ENCODE measurements at places on chromosomes 16 and 17.

- no peak for DNase-seq
These were observed 7.1 kb downstream of the KRT13 start for GRCh38 chr17:41498276-41498675.

GRCh38 chr17:60134396-60135150 lies 15.2 kb upstream of the CA4 start:
- peak; percentile 38 for DNase-seq

DNA sequence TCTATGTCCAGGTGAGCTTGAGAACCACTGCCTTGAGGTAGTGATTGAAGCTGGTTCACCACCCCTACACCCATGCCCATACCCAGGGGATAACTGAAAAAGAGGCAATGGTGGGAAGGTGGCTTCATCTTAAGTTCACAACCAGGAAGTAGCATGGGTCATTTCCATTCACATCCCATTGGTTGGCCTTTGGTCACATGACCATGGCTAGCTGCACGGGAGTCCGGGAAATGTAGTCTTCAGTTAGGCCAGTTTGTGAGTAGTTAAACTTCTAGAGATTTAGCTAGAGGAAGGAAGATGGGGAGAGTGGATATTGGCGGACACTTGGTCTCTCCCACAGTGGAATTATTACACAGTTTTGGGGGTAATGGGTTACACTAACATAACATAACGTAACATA lies 92.9 kb downstream of the RGS9 start:
- DNase-seq, result no peak

DNA sequence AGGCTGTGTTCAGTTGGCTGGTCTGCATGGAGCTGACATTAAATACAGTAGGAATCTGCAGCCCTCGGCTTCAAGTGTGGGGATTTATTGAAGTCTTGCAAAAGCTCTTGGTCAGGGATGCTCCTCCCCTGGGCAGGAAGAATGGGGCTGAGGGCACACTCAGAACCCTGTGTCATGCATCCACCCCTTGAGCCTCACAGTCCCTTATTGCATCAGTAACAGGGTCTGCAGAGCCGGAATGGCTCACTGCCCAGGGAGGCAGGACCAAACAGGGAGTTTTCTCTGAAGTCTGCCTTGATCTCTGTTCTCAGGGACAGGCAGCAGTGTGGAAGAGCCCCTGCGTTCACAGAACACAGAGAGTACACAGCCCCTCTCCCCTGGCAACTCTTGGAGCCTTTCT lies 216.8 kb downstream of the ENGASE start:
- DNase-seq, result no peak

DNA sequence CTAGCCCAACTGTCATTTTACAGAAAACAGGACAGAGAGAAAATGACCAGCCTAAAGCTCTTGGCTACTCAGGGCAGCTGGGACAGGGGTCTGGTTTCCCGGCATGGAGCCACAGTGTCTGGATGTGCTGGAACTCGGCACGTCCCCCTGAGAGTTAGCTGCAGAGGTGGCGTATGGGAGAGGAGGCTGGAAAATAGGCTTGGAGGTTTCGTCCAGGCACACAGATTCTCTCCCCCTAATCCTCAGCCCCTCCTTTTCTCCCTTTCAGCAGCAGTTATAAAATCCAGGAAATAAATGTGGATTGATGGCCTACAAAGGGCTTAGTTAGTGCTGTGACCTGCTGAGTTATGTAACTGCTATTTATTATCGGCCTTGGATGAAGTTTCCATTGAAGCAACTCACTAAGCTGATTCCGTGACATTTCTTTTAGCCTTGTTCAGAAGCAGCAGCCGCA lies 89.5 kb upstream of the TOB1 start:
- no peak for DNase-seq

GRCh38 chr16:88753602-88754001 lies 31.4 kb downstream of the PIEZO1 start:
- DNase-seq, result no peak

- no peak for DNase-seq
These were observed 13.2 kb upstream of the NAGLU start for GRCh38 chr17:42522798-42523278.

DNA sequence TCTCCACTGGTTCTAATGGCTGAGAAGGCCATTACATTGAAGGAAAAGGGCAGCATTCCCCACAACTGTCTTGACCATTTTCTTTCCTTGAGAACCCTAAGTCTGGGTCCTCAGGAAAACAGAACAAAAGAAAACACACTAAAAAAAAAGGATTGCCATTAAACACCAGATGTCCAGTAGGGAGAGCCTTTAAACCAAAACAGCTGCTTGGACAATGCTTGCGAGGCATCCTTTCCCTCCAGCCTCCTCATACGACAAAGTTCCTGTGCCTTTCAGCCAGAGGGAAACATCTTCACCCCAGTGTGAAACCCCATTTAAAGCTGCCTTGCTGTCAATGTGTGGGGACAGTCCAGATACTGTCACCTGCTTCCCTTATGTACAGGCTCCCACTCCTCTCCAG lies 74.3 kb downstream of the MMD start:
- no peak for DNase-seq

- DNase-seq, result no peak
These were observed 46.1 kb upstream of the ANKFY1 start for GRCh38 chr17:4309897-4310296.

DNA sequence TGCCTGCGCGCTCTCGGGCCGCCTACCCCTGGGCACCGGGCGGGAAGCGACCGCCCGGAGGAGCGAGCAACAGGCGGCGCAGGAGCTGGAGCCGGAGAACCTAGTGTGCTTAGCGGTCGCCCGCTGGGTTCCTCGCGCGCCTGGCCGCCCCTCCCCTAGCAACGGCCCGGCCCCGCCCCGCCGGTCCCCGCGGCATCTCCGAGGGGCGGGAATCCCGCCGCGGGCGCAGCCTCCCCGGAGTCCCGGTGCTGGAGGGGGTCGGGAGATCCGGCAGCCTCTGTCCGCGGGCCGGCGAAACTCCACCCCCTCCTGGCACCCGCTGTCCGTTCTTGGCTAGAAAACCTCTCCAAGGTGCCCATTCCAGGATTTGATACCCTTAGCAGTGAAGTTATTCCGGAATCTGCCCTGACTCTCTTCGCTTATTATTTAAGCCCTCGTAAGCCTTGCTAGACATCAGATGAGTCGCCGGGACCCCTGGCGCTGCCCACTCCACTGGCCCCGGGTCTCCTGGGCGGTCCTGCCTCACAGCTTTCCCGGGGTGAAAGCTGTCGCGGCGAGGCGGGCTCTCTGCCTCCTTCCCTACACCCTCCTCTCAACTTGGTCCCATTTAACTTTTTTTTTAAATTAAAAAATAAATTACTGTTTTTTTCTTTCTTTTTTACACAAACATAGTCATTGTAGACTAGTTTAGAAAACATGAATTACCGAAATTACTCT lies at the start of gene RPRML:
Gene RPRML, minus strand, starts transcription at position 107 of the 717 bp plus-strand sequence. CDS start 246 bp downstream, outside the sequence.
- peak; percentile 30 for DNase-seq

DNA sequence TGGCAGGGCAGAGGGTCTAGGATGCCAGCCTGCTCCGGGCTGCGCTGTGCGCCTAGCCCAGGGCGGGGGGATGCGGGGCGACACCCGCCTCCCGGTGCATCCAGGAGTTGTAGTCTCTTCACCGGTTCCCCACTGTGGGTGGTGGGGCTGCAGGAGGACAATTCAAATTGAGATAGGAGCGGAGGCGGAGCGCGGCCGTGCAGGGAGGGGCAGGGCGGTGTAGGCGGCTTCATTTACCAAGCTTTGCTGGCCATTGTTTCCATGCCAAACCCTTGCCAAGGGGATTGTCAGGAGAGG lies 2047.4 kb downstream of the TP53TG3F start:
- no peak for DNase-seq

DNA sequence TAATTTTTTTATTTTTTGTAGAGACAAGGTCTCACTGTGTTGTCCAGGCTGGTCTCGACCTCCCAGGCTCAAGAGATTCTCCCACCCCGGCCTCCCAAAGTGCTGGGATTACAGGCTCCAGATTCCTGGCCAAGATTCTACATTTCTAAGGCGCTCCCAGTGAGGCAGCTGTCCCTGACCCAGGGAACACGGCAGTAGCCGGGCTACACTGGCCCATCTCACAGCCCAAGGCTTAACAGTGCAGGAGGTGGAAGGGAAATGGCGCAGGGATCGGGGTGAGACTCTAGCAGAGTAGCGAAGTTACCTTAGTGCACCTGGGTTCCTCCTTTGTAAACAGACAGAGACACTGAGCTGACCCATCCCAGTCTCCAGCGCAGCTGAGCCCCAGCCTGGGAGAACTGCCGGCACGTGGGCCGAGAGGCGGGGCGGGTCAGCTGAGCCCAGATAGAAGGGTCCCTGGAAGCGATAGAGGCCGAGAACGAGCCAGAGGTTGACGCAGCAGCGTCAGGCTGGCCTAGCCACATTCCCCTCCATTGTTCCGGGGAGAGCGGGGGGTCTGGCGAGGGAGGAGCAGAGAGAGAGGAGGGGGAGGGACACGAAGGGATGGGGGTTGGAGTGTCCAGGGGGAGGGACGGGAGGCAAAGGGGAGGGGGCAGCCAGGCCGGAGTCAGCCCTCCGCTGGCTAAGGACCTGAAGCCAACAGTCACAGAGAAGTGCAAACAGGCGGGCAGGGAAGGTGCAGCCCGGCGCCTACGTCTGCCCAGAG lies 2.5 kb downstream of the CARHSP1 start:
- DNase-seq, result no peak

DNA sequence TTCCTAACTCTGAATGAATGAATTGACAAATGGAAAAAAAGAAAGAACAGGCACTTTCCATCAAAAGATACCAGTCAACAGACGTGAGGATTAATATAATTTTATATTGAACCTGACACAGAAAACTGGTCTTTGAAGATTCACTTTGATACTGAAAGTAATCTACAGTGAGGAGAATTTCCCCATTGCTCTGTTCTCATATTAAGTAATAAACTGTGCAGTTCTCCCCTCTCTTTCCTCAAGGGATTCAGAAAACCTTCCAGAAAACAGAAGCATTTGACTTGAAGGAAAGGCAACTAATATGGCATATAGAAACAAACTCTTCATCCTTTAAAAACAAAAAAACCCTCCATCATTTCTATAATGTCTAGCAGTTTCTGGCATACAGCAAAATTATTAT lies 2.2 kb downstream of the TEX2 start:
- DNase-seq, result no peak

DNA sequence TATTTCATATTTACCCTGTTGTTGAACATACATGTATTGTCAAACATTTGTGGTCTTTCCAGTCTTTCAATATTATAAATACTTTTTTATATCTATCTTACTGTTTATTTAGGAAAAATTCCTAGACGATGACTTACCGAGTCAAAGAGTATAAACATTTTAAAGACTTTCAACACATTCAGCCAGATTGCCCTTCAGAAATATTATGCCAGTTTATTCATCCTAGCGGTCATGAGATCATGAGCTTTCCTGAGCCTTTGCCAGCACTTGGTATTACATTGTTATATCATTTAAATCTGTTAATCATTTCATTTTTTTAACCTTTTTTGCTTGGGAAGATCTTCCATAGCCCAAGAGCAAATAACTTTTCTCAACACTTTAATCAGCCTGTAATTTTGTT lies 197.4 kb downstream of the SPECC1 start:
- DNase-seq, result no peak

DNA sequence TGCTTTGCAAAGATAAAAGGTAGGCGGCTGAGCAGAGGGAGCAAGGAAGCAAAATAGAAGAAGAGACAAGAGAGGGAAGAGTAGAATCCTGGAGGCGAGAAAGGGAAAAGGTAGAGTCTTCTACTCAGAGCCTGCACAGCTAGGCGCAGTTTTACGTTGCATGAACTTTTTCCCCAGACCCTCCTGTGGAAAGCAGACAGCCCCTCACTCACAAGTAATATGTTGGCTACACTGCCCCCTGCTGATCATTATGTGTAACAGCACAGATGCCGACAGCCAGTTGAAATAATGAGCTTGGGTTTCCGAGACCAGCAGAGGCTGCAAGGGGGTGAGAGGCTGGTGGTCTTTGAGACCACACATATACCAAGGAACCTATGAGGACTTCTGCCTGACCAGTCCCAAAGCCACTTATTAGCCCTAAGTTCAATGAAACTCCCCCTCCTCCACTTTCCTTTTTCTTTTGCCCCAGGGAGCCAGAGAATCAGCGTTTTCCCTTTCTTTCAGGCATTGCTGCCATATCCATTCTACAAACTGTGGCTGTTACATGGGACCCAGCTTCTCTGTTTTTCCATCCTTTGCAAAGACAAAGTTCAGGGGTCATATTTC lies 22.5 kb upstream of the CMTR2 start:
- DNase-seq, result no peak

DNA sequence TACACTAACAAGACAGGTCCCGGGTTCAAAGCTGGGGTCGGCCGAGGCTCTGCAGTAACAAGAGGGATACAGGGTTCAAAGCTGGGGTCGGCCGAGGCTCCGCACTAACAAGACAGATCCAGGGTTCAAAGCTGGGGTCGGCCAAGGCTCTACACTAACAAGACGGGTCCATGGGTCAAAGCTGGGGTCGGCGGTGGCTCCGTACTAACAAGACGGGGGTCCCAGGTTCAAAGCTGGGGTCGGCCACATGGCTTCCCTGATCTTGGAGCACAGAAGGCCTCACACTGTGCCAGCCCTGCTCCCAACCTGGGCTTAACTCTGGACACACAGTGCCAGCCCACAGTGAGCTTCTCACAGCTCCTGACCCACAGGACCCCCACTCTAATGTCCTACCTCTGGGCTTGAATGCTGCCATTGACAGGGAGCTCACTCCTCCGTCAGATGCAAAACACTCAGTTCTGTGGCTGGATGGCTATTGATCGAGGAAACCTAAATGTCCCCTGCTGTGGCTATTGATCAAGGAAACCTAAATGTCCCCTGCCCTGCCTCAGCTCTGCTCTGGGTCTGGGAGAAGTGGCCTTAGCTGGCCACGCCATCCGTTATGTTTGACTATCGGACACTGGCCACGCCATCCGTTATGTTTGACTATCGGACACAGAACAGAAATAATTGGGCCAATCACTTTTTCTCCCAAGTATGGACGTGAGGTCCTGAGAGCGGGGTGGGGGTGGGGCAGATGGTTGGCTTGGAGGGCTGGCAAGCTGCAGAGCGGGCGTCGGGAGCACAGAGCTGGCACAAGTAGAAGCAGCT lies 54.6 kb upstream of the DOC2B start:
- no peak for DNase-seq

DNA sequence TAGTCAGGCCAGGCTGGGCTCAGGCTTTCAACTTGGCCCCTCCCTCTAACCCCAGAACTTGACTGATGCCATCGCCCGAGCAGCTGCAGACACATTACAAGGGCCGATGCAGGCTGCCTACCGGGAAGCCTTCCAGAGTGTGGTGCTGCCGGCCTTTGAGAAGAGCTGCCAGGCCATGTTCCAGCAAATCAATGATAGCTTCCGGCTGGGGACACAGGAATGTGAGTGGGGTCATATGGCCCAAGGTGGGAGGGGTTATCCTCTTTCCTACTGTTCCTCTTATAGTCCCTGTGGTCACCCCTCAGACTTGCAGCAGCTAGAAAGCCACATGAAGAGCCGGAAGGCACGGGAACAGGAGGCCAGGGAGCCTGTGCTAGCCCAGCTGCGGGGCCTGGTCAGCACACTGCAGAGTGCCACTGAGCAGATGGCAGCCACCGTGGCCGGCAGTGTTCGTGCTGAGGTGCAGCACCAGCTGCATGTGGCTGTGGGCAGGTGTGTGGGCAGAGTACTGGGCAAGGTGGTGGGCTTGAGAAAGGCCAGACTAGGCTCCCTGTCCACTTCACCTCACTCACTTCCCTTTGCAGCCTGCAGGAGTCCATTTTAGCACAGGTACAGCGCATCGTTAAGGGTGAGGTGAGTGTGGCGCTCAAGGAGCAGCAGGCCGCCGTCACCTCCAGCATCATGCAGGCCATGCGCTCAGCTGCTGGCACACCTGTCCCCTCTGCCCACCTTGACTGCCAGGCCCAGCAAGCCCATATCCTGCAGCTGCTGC lies 2.1 kb upstream of the NRN1L start:
- no peak for DNase-seq
